ENCODE measurements at places on chromosomes 2 and 18. TPM values are rescaled to one million over a fixed set of nuclear protein-coding genes. Genes with fewer than 3 reads are reported as not detected.

DNA sequence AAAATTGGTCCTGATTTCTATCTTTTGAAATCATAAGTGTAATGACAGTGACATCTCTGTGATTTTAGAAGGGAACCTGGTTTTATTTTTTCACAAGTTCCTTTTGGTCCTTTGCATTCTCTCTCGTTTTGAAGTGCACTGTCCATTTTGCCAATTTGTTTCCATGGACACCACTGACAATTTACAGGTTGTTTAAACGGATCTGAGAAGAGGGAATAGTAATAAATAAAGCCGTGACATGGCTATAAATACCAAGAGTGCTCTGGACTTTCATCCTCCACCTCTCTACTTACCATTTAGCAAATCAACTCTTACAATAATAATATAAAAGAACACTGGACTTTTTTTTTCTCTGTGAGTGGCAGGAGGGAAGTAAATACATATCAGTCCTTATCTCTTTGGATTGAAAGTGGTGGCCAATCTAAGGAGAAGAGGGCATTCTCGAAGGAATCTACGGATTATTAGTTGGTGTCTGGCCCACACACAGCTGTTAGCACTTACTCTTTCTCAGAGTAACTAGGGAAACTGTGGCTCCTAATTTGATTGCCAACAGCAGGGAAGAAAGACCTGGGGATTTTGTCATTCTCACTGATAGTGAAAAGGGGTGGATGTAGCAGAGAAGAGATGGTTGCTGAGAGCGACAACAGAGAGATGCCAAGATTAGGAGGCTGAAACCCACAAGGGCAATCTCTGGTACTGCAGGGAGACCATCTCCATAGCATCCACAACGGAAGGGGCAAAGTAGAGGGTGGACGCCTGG, 108.7 kb upstream of the FSHR start:
- H3K4me1 ChIP-seq: no peaks in the 10 kb centered on the region
- no peaks in the 10 kb centered on the region for H3K36me3 ChIP-seq
- no peak overlapping the region for H3K27ac ChIP-seq
- no peak for DNase-seq
- no peak overlapping the region for H3K4me3 ChIP-seq

DNA sequence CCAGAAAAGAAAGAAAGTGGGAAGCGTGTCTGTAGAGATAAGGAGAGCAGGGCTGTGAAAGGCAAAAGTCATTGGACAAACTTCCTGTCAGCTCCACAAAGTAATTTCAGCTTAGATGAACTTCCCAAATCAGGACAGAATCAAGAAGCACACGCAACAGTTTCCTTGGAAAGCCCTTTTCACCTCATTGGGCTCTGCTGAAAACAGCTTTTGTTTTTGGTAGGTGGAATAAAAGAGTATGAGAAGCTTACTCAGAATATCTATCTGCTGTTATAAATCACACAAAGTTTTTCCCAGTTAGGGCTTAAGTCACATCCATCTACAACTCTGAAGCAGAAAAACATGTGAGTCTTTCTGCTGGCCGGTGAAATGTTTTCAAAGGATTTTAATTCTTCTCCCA, 42.4 kb upstream of the EFEMP1 start:
- no peak for DNase-seq
- no peaks in the 10 kb centered on the region for H3K4me1 ChIP-seq
- no peak overlapping the region for H3K27ac ChIP-seq

DNA sequence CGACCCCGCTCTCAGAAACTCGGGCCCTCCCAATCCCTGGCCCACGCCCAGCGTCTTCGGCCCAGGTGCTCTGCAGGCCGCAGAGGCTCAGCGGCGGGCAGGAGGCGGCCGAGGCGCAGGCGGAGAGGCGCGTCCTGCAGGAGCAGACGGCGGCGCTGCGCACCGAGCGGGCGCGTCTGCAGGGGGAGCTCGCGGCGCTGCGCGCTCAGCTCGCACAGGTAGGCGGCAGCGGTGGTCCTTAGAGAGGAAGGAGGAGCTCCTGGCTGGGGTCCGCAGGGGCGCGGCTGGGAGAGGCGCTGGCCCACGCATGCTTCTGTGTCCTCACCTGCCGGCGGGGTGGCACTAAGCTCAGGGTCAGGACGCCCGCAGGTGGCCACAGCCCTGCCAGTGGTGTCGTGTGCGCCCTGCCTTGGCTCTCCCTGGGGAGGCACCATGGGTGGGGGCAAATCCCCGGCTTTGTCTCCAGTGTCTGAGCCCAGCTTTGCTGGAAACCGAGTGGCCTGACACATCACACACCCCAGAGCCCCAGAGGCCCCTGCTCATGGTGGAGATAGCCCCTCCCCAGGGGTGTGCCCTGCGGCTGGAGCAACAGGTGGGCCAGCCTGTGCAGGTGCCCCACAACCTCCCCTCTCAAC, 14.9 kb upstream of the SNED1 start:
- no peak overlapping the region for H3K27ac ChIP-seq
- no peaks in the 10 kb centered on the region for H3K36me3 ChIP-seq
- H3K4me3 ChIP-seq: no peak overlapping the region

DNA sequence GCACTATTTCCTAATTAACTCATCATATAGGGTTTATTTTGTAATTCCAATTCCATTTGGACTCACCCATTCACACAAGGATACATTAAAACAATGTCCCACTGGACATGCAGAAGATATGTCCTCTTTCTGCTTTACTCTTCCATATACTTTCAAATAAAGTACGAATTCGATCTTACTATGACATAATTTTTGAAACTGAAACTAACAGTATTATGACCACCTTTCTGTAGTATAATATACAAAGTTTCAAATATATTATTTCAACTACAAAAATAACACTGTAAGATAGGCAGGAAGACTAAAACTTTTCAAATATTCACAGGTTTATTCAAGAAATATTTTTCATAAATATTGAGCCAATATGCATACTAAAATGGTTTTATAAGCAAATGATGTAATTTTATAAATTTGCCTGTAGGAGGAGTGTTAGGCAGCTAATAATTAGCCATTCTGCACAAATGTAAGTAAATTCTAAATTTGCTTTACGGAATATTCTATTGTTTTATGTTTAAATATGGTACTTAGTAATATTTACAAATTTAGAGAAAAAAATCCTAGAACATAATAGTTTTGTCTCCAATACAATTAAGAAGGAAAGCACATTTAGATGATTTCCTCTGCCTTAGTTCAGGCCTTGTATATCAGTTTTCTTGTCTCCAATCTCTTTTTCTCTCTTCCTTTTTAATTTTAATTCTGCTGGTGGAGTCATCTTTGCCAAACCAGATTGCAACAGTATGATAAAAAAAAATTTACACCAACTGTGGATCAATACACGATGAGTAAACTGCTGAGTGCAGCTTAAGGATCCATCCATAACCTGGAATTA, 85.9 kb downstream of the CERKL start:
- no peak overlapping the region for H3K4me3 ChIP-seq
- no peaks in the 10 kb centered on the region for H3K36me3 ChIP-seq
- H3K4me1 ChIP-seq: no peaks in the 10 kb centered on the region
- H3K27me3 ChIP-seq: no peaks in the 10 kb centered on the region
- DNase-seq: no peak

GRCh38 chr2:12126318-12126717, 379.9 kb downstream of the LPIN1 start:
- DNase-seq: no peak
- H3K27me3 ChIP-seq: no peaks in the 10 kb centered on the region
- no peak overlapping the region for H3K4me3 ChIP-seq

- no peak overlapping the region for H3K27ac ChIP-seq
- no peaks in the 10 kb centered on the region for H3K4me1 ChIP-seq
- H3K27me3 ChIP-seq: no peaks in the 10 kb centered on the region
- no peak for DNase-seq
- H3K36me3 ChIP-seq: no peaks in the 10 kb centered on the region
Measured at GRCh38 chr2:203077451-203077850, 62.8 kb downstream of the NBEAL1 start.

- H3K4me3 ChIP-seq: no peak overlapping the region
- no peak for DNase-seq
- peaks cover 10% of the 10 kb centered on the region for H3K4me1 ChIP-seq
- H3K36me3 ChIP-seq: no peaks in the 10 kb centered on the region
Measured at GRCh38 chr2:148548716-148549400, 95.7 kb upstream of the EPC2 start.

DNA sequence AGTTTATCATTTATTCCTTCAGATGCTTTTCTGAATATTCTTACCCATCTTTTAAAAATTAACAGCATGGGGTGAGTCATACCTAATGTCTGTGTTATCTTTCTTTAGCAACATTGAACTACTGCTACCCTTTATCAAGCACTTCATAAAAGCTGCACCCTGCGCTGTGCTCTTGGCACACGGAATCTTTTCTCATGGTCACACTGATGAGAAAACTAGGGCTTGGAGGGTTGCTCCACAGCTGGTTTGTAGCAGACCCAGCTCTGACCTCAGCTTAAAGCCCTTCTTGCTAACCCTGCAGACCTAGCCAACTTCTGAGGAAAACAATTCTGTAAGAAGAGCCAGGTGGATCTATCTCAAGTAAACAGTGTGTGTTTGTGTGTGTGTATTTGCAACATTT, 106.3 kb downstream of the RNF144A start:
- no peak for DNase-seq
- H3K4me1 ChIP-seq: peaks cover 9% of the 10 kb centered on the region
- H3K27me3 ChIP-seq: no peaks in the 10 kb centered on the region
- no peak overlapping the region for H3K27ac ChIP-seq

- peak; percentile 60 for DNase-seq
- H3K27ac ChIP-seq: no peak overlapping the region
- H3K4me1 ChIP-seq: peaks cover 17% of the 10 kb centered on the region
- no peaks in the 10 kb centered on the region for H3K27me3 ChIP-seq
Measured at GRCh38 chr2:237471438-237472186, 15.4 kb upstream of the MLPH start.

DNA sequence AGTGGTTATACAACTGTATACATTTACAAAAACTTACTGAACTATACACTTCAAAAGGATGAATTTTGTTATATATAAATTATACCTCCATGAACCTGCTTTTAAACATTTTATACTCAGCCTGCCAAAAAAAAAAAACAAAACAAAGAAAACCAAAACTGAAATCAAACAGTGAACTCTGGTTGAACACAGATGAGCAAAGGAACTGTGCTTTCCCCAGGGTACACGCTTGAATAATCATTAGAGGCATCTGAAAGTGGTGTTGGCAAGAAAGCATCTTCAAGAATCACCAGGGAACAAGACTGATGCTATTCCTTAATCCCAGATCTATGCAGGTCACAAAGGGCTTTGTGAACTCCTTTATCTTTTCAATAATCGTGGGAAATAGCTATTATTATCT, 77.0 kb upstream of the LYPD1 start:
- no peaks in the 10 kb centered on the region for H3K27me3 ChIP-seq
- no peak overlapping the region for H3K4me3 ChIP-seq
- H3K36me3 ChIP-seq: no peaks in the 10 kb centered on the region
- no peak overlapping the region for H3K27ac ChIP-seq

DNA sequence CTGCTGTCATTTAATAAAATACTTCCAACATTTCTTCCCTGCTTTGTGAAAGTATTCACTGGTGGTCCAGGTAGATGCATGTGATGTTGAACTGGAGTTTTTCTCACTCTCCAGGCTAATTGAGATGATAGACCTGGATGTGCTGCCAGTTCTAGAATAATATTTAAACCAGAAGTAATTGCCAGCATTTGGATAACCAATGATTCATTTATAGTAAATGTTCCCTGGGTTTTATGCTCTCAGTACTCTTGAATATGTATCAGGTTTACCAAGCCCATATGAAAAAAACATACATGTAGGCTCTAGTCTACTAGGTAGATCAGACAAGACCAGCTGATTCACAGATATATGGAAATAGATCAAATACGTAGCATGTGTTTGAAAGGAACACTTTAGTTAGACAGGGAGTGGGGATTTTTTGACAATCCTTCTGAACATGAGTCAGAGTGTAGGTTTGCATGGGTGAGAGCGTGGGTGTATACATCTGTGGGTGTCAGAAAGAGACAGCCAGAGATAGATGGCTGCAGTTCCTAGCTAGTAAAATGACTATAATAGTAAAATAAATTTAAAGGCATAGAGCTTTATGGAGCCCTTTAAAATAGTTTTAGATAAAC, 115.1 kb downstream of the NAB1 start:
- H3K27ac ChIP-seq: no peak overlapping the region
- H3K27me3 ChIP-seq: no peaks in the 10 kb centered on the region
- DNase-seq: peak; percentile 21
- no peak overlapping the region for H3K4me3 ChIP-seq

GRCh38 chr2:69565431-69565839, 78.1 kb downstream of the AAK1 start:
- no peak overlapping the region for H3K4me3 ChIP-seq
- no peaks in the 10 kb centered on the region for H3K36me3 ChIP-seq
- peak; percentile 83 for DNase-seq
- H3K4me1 ChIP-seq: no peaks in the 10 kb centered on the region

- no peaks in the 10 kb centered on the region for H3K27me3 ChIP-seq
- no peak for DNase-seq
- no peaks in the 10 kb centered on the region for H3K4me1 ChIP-seq
- H3K4me3 ChIP-seq: no peak overlapping the region
Measured at GRCh38 chr2:5618271-5618670, 73.9 kb upstream of the SOX11 start.

GRCh38 chr2:98768384-98769113, 37.6 kb upstream of the MGAT4A start:
- H3K4me1 ChIP-seq: no peaks in the 10 kb centered on the region
- H3K27me3 ChIP-seq: peaks cover 17% of the 10 kb centered on the region
- DNase-seq: no peak
- no peaks in the 10 kb centered on the region for H3K36me3 ChIP-seq

GRCh38 chr2:11669454-11670291, at the start of gene NTSR2:
Gene NTSR2, minus strand, starts transcription at chr2:11670195. Its CDS starts 66 bp downstream, at chr2:11670129.
- no peak within 1 kb of the TSS for H3K4me3 ChIP-seq
- H3K4me1 ChIP-seq: no peaks in the 10 kb centered on the region
- no peak within 1 kb of the TSS for H3K27ac ChIP-seq
- H3K36me3 ChIP-seq: no peaks in the 10 kb centered on the region
- DNase-seq: peak; percentile 48

DNA sequence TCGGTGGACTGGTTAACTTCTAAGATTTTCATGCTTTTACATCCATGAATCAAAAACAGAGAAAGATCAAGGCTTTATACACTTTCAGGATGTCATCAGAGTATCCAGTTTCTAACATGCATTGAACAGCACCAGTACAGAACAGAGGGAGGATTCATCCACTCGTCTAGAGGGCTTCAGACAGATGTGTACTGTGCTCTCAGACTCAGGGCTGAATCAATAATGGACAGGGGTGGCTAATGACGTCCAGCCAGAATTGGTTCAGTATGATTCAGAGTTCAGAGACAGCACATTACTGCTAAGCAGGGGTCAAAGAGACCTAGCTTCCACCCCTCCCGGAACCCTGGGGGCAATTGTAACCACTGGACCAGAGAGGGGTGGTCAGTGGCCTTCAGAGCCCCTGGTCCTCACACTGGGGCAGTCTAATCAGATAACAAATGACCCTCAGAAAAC, 37.3 kb downstream of the RNU4ATAC start:
- no peaks in the 10 kb centered on the region for H3K4me1 ChIP-seq
- DNase-seq: no peak
- H3K36me3 ChIP-seq: no peaks in the 10 kb centered on the region
- H3K27ac ChIP-seq: no peak overlapping the region
- H3K27me3 ChIP-seq: no peaks in the 10 kb centered on the region

GRCh38 chr2:3487432-3487831, 31.9 kb downstream of the ADI1 start:
- DNase-seq: no peak
- no peaks in the 10 kb centered on the region for H3K36me3 ChIP-seq
- H3K27ac ChIP-seq: no peak overlapping the region
- no peaks in the 10 kb centered on the region for H3K4me1 ChIP-seq
- H3K4me3 ChIP-seq: no peak overlapping the region
- H3K27me3 ChIP-seq: no peaks in the 10 kb centered on the region

ANKRD62 gene
- 0.44 TPM for total RNA-seq

TLX2 gene
- not detected for total RNA-seq

E2F6 gene
- 21.9 TPM for total RNA-seq

MC5R gene
- not detected for total RNA-seq

UGT1A8 gene
- not detected for total RNA-seq

RND3 gene
- 0.51 TPM for total RNA-seq

CAPN10 gene
- total RNA-seq: 25.3 TPM

ABCG8 gene
- not detected for total RNA-seq

MOGAT1 gene
- not detected for total RNA-seq

Measured in K562 (cell line).